ENCODE measurements at places on chromosomes 2 and 18.

DNA sequence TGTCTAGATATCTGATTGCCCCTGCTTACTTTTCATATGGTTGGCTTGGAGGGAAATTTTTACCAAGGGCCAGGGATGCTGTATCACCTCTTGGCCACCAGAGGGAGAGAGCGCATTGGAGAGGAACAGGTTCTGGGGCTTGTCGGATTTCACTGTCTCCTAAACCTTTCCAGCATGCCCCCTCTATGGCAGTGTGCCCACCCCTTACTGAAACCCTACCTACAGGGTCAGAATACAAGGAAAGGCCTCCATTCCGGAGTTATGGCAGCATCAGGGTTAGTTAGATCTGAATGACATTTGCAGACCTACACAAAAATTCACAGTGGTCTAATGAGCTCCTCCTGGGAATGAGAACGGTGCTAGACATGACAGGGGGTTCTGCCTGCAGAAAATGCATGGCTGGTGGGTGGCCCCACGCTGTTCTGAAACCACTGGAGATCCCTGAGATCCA lies 5.8 kb downstream of the SLC14A2 start:
- DNase-seq: peak; percentile 56

- peak; percentile 36 for DNase-seq
Observed at GRCh38 chr2:20422402-20423271, 24.2 kb upstream of the RHOB start.

DNA sequence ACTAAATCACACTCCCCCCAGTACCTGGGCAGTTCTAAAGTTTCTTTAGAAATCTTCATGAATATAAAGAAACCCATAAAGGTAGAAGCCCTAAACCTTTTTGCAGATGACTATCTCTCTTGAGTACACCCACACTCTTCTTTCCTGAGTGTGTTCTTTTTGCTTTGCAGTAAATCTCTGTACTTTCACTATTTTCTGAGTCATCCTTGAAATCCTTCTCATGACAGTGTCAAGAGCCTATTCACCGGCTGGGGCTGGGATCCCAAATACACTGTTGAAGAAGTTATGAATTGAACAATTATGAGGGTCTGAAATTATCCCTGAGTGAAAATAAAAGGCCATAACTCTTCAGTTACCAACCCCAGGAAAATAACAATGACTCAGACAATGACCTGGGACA lies 133.9 kb upstream of the CCDC195 start:
- no peak for DNase-seq

DNA sequence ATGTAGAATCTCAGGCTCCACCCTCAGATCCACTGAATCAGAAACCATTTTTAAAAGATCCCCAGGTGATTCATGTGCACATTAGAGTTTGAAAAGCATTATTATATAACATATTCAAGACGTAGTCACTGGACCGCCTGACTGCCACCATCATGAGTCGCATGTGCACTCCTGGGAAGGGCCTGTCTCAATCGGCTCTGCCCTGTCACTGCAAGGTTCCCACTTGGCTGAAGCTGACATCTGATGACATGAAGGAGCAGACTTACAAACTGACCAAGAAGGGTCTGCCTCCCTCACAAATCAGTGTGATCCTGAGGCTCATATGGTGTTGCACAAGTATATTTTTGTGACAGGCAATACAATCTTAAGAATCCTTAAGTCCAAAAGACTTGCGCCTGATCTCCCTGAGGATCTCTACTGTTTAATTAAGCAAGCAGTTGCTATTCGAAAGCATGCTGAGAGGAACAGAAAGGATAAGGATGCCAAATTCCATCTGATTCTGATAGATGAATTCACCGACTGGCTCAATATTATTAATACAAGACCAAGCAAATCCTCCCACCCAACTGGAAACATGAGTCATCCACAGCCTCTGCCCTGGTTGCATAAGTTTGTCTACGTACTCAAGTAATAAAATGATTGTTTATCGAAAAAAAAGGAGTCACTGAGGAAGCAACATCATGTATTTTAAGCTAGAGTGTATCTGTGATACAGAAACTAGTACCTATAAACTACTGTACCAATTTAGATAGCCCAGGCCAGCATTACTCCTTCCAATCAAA lies 26.2 kb downstream of the ATAD2B start:
- peak; percentile 39 for DNase-seq

DNA sequence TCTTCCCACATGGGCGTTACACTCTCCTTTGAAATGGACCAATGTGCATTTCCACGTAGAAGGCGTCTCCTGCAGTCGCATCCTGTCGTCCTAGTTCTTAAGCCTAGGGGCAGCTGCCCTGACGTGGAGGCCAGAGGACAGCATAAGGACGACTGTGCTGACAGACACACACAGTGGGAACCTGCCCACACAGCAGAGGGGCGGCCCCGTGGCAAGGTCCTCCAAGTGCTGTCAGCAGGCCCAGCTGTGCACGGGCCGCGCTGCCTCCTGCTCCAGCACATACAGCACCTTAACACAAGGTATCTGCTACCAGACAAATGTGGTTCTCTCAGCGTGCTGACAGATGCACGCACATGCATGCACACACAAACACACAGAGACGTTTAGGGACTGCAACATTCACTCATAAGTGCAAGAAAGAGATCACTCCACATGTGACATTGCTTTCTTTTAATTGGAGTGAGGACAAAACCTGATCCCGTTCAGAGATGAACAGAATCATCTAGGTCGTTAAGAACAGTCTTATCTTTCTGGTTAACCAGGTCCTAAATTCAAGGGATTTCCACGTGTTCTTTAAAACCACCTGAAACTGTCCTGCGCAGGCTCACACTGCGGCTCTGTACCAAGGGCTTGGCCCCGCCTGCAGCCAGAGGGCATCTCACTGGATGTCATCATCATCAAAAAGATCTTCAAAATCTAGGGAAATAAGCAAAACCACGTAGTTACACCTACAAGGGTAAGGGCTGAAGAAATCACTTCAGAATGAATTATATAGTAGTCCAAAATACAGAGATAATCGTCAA lies 5.5 kb downstream of the COPS9 start:
- no peak for DNase-seq

GRCh38 chr2:191499874-191500565 lies 177.9 kb upstream of the NABP1 start:
- no peak for DNase-seq

DNA sequence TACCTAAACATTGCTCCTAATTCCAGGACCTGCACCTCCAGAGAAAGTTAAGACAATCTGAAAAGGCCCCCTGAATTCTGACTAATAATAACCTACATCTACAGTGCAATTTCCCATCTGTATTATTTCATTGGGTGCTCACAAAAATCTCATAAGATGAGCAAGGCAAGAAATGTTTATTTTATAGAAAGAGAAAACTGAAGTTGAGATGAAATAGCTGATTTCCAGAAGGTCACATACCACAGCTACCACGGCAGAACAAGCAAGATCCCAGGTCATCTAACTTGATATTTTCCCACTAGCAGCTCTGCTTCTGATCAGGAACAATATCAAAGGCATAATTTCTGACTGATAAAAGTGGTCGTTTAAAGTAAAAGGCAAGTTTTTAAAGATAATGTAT lies 105.8 kb upstream of the COL5A2 start:
- DNase-seq: no peak

- no peak for DNase-seq
Observed at GRCh38 chr2:72211350-72211749, 63.7 kb upstream of the CYP26B1 start.

GRCh38 chr2:53949457-53949856 lies 21.3 kb downstream of the PSME4 start:
- no peak for DNase-seq
